ENCODE measurements at places on chromosomes 12 and 14.
A peak's percentile ranks its signal among the peaks of the same experiment; 100 is the strongest.

DNA sequence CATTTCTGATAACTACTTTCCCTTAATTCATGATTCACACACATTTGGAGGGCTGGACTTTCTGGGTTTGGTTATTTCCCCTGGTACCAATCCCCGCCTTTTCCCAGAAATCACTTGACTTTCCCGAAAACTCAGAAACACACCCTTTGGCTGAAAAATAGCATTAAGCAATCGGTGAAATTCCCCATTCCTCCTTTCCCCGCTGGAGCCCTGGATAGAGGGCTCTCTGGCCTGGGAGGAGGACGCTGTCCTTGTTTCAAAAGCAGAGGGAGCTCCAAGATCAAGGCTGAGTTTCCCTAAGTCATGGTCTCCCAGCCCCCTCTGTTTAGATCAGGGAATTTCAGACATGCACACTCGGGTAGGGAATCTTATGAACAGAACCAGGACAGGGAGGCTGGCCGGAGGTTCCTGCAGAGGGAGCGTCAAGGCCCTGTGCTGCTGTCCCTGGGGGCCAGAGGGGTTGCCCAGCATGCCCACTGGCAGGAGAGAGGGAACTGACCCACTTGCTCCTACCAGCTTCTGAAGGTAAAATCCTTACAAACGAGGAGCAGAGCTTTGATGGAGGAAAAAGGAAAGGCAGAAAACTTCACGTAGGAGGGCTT, at the start of gene C1S:
C1S (plus strand) TSS at position 366 of the 602 bp plus-strand sequence. CDS start 1,195 bp downstream, outside the sequence.
- DNase-seq = no peak

- DNase-seq = no peak
Observed at GRCh38 chr14:33566082-33566481, 384.8 kb downstream of the EGLN3 start.

- no peak for DNase-seq
Observed at GRCh38 chr12:83153177-83153576, 466.5 kb downstream of the TMTC2 start.

DNA sequence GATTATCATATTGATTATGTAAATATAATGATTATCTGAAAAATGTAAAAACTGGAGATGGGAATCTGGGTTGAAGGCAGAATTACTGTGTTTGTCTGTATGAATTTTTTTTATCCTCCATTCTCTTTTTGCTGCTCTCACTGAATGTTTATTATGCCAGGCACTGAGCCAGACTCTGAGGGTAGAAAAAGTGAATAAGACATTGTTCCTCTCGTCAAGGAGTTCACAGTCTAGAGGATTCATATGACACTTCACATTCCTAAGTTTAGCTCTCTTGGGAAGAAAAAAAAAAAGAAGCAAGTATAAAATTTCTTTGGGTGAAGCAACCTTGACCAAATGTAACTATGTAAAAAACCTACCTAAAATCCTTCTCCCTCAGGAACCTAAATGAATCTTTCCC, 120.9 kb upstream of the LMO3 start:
- DNase-seq = no peak

- no peak for DNase-seq
Observed at GRCh38 chr14:96416292-96416691, 24.4 kb downstream of the AK7 start.

DNA sequence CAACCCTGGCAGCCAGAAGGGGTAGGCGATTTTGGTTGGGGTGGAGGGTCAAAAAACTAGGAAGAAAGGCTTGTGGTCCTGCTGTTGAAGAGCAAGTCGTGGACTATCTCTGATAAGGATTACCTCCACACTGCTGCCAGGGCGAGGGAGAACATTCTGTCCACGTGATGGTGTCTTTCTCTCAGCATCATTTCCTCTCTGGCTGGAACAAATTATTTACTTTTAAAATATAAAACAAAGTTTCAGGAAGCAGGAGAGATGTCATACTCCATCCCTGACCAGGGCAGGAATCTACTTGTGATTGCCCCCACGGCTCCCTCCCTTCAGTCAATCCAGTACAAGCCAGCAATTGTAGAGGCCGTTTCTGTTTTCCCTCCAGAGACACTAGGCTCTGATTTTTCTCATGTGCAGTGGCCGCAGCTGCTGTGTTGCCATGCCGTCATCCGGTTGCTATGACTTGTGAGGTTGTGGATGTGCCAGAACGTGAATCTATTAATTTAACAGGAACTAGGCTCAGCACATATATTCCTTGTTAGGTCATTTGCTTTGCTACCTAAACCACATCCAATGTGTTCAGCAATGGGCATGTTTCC, 61.5 kb upstream of the PTGR2 start:
- DNase-seq = no peak

GRCh38 chr14:91649930-91650329, 82.0 kb downstream of the CATSPERB start:
- DNase-seq = peak; percentile 2

DNA sequence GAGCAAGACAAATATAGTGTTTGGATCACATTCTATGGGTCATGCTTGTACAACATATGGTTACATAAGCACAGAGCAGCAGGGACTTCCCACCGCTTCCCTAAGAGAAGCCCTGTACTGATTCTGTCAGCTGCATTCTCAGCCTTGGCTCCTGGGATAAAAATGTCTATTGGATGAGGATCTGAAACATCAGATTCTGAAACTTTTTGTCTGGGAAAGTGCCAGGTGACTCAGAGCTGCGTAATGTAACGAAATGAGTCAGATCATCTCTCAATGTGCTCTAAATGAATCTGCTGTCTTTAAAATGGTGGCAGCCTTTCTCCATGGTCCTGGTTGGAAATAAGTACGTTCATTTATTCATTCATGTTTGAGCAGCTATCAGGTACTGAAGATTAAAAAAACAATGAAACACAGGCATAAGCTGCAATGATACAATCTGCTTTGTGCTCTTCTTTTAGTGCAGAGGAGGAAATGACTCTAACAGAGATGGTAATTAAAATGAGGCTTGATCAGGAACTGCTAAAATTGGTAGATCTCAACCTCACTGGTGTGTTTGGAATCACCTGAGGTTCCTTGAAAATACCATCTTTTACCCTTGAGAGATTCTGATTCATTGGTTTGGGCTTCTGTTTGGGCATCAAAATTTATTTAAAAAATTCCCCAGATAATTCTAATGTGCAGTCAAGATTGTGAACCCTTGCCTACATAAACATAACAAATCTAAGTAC, 99.1 kb upstream of the NAP1L1 start:
- no peak for DNase-seq

- DNase-seq = no peak
Observed at GRCh38 chr14:43792980-43793379, 714.1 kb downstream of the FSCB start.

DNA sequence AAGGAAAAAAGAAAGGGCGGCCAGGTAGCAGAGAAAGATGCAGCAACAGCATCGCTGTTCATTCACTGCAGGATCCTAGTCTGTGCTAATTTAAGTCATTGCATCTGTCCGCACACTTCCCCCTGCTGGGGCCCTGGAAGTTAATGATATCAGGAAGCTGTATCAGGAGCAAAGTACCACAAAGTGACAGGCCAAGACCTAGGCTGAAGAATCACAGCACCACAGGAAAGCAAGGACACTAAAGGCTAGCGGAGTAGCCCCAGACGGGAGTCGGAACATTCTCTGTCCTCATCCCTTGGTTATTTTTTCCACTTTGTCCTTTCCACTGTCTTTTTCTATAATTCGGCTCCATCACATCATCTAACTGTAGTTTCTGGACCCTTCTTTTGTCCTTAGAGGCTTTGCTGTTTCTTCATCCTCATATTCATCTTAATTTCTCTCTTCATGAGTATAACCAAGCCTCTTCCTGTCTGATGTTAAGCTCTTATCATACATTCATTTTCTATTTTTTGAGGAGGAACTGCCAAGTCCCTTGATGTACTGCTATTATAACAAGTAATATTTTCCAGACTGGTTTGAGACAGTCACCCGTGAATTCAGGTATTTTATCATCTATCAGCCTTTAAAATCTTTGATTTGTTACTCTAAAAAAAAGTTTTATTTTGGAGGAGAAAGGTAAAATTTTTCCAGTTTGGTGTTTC, 28.3 kb downstream of the DUSP16 start:
- DNase-seq = no peak

- DNase-seq = no peak
Observed at GRCh38 chr12:65195387-65196055, 26.1 kb downstream of the LEMD3 start.

GRCh38 chr14:74205882-74206281, 33.4 kb upstream of the VSX2 start:
- no peak for DNase-seq

DNA sequence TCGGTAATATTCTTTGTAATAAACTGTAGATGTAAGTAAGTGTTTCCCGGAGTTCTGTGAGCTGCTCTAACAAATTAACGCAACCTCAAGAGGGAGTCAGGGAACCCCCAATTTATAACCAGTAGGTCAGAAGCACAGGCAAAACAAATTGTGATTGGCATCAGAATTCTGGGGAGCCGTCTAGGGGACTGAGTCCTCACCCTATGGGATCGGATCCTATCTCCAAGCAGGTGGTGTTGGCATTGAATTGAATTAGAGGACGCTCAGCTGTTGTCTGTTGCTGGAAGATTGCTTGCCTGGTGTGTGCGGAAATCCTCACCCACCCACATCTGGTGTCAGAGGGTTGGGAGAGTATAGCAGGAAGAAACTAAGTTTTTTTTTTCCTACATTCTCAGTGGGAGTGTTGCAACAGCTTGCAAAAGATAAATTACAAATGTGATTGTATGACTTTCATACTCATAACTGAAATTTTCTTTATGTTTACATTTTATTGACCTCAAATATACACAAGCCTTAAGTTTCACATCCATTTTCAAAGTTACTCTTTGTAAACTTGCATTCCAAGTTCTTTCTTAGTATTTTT, 5.5 kb downstream of the TMEM52B start:
- DNase-seq = no peak

- DNase-seq = no peak
Observed at GRCh38 chr14:91983588-91983987, 36.1 kb upstream of the FBLN5 start.

DNA sequence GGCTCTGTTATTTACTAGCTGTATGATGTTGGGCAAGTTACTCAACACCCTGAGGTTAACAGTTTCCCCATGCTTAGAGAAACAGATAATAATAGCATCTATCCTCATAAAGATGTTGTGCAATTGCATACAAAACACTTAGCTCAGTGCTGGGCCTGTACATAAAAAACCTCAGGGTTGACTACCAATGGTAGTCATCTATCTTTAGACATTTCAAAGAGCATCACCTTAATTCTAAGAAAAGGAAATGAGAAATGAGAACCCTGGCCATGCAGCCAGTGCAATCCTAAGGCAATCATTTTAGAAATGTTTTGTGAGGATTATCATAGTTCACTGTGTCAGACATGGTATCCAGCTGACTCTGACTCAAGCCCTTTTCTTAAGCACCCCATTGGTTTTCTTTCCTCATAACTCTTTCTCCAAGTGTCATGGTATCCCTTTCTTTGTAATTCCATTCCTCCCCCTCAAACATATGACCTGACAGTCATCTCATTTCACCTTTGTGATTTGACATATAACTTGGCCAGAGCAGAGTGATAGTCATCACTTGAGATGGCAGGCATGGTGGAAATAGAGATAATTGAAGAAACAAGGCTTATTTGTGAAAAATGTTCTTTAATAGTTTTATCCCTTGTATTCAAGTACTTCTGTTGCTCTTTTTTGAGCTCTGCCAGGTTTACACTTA, 29.5 kb upstream of the OSBPL8 start:
- DNase-seq = no peak

DNA sequence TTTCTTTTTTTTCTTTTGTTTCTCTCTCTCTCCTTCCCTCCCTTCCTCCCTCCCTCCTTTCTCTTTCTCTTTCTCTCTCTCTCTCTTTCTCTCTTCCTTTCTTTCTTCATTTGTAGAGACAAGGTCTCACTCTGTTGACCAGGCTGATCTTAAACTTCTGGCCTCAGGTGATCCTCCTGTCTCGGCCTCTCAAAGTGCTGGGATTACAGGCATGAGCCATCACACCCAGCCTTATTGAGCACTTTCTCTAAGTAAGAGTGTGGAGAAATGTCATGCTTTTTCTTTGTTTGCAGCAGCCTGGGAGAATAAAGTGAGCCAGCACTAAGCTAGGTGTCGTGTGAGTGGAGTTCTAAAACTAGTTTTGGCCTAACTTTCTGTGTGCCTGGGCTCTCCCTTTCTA, 74.0 kb downstream of the TTC7B start:
- no peak for DNase-seq

DNA sequence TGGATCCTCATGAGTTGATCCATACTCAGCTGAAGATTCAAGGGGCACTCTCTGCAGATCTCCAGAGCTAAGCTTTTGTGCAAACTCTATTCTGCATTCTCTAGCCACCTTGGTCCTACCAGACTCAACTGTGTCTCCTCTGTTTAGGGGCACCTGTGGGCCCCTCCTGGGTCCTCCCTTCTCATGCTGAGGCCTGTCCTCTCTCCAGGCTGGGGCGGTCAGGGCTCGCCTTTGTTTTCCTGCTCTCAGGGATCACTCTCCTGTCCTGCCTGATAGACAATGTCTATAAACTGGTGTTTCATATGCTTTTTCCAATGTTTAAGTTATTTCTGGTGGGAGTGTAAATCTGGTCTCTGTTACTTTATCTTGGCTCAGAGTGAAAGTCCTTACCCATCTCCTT, 11.6 kb upstream of the KIF26A start:
- DNase-seq = no peak

- DNase-seq = no peak
Observed at GRCh38 chr12:110223777-110224378, 57.2 kb upstream of the ATP2A2 start.

GRCh38 chr12:68367903-68368302, 35.7 kb upstream of the MDM1 start:
- DNase-seq = peak; percentile 29

DNA sequence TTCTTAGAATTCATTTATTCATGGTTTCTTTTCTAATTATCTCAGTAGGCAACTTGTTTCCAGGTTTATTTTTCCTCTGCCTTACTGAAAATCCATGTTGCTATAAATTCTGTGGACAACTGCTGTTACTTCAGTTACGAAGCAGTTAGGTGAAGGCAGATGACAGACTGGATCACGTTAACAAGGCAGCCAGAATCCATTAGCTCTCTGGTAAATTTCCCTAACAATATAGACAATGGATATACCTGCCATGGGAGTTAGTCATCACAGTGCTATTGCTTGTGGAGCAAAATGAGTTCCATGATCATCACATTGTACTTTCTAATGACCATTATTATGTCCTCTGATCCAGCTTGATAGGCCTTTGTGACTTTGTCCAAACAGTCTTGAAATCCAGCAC, 291.5 kb downstream of the NELL2 start:
- no peak for DNase-seq

DNA sequence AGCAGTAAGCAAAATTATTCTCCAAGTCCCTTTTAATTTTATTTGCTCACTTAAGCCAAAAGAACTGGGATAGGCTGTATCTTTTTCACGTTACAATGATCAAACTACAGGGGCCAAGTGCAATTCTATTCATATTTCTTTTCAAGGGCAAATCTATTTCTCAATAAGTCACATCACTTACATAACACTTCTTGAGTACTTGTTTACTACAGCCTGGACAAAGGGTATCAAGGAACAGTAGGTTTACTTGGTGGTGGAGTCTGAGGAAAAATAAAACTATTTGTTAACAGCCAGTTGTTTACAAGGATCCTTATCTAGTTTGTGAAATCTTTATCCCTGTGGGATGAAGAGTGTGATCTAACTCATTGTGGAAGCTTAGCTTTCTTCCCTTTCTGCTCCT, 72.1 kb downstream of the PDE3A start:
- DNase-seq = no peak

- DNase-seq = no peak
Observed at GRCh38 chr14:79118291-79118690, 948.1 kb downstream of the NRXN3 start.
